Inflammatory macrophage treated with lipopolysaccharide for 4 hours (primary cell): ENCODE measurements at places on chromosomes 12 and 14.
A peak's percentile ranks its signal among the peaks of the same experiment; 100 is the strongest.

DNA sequence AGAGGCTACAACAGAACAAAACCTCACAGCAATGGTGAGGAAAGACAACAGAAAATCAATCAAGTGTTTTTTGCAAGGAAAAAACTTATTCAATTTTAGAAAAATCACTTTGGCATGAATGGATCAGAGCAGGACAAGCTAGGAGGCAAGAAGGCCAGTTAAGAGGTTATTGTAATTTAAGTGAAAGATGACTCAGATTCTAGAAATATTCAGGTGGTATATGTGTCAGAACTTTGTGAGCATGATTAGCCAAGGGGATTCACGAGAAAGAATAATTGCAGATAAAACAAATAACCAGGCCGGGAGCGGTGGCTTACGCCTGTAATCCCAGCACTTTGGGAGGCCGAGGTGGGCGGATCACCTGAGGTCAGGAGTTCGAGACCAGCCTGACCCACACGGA lies 12.7 kb downstream of the GCH1 start:
- DNase-seq, result no peak

DNA sequence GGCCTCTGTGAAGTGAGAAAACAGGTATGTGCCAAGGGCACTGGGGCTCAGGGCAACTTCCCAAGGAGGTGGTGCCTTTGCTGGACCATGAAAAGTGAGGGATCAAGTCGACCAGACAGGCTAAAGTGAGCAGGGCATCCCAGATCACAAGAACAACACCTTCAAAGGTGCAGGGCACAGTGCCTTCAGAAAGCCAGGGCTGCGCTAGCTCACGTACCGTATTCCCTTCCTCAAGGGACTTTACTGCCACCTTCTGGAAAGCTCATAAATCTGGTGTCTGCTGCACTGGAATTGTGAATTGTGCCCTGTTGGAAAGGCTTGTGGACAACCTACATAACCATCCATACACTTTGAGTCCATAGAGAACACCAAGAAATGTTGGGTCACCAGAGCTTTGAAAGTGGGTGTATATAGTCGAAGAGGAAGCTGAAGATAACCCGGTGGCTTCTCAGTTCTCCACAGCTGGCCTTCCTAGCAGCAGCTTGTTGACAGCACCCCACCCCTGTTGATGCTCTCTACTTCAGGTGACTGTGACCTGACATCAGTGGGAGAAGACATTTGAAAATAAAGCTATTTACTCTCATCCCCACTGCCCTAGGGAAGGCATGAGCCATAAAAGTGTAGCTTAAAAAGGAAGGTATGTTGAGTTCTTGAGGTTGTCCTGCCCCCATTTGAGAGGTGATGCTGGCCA lies 24.5 kb downstream of the FIGNL2 start:
- DNase-seq, result peak; percentile 69

DNA sequence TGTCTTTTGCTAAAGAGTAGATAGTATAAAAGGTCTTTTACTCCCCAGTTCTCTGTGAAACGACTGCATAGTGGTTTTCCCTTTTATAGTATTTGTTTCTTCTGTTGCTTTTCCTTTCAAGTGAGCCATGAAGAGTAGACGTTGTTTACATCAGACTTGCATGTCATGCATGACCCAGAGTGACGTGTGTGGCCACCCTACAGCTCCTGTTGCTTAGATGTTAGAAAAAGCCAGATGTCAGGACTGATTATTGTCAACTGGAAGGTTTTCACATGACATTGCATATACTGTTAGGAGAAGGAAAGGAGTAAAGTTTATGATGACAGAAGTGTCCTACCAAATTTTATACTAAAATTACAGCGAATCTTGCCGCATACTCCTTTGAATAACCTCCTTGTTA lies 1.3 kb upstream of the RD3L start:
- DNase-seq, result no peak

- DNase-seq, result no peak
Observed at GRCh38 chr12:53887006-53887405, 51.6 kb upstream of the HOXC13 start.
